Prostate gland (tissue), 2 donors: ENCODE measurements at places on chromosomes 1 and 21. TPM values are rescaled to one million over a fixed set of nuclear protein-coding genes. Genes with fewer than 3 reads are reported as not detected.

Gene SYNC
- 7.9 TPM for total RNA-seq

Gene KCNQ4
- total RNA-seq, result 3.1 TPM

Gene IL19
- not detected for total RNA-seq

Gene SYTL1
- total RNA-seq, result 217 TPM

Gene CFAP141
- not detected for total RNA-seq

Gene PDC
- total RNA-seq, result not detected

Gene CLEC20A
- not detected for total RNA-seq

Gene CACNA1E
- 4.1 TPM for total RNA-seq

Gene MROH9
- not detected for total RNA-seq

Gene CD1B
- not detected for total RNA-seq

Gene FAM72A
- 2.2 TPM for total RNA-seq

Gene SH3BGR
- total RNA-seq, result 5.1 TPM

Gene ZFP69B
- total RNA-seq, result 2.9 TPM

Gene MTARC1
- 5.7 TPM for total RNA-seq

Gene BCL2L15
- total RNA-seq, result 92.5 TPM

Gene ZFP69
- 3.2 TPM for total RNA-seq

Gene C1orf115
- 26.9 TPM for total RNA-seq

Gene RIPPLY3
- total RNA-seq, result 0.34 TPM

Gene AZIN2
- 16.0 TPM for total RNA-seq

Gene DPT
- total RNA-seq, result 15.4 TPM

Gene C8A
- not detected for total RNA-seq

Gene SLC1A7
- total RNA-seq, result 1.8 TPM

Gene TTC39A
- total RNA-seq, result 78.4 TPM

Gene PDPN
- 11.4 TPM for total RNA-seq

Gene MAP10
- total RNA-seq, result 0.82 TPM
